ENCODE measurements at places on chromosomes 13 and 19.

GRCh38 chr13:87094646-87095045 is 576.5 kb upstream of the SLITRK5 start:
- no peak for DNase-seq

DNA sequence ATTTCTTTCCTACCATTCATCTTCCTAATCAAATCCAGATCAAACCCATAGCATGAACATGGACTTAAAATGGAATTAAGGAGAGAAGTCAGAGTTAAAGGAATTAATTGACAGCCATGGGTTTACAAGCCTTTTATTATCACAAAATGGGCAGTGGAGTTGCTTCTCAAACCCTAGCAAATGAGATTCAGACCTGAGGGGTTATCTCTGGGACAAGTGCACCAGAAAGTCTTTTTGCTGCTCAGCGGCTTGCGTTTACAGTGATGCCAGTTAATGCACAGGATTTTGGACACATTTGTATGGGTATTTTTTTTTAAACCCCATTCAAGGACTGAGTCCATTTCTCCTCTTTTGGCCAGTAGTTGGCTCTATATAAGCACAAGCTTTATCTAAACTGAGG is 503.0 kb downstream of the EFNB2 start:
- no peak for DNase-seq

DNA sequence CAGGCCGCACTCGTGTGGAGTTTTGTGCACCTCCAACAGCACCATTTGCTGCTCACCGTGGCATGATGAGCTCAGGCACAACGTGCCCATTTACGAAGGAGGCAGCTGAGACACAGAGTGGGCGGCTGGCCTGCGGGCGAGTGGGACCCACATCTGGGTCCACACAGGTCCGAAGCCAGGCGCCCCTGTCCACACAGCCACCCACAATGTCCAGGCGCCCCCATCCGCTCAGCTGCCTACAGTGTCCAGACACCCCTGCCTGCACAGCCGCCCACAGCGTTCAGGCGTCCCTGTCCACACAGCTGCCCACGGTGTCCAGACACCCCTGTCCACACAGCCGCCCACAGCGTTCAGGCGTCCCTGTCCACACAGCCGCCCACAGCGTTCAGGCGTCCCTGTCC is 42.5 kb upstream of the F7 start:
- DNase-seq: no peak

GRCh38 chr13:30957258-30957943 is 24.9 kb downstream of the TEX26 start:
- no peak for DNase-seq

- no peak for DNase-seq
Observed at GRCh38 chr19:56252699-56253422, 19.7 kb upstream of the EDDM13 start.

- DNase-seq: no peak
Observed at GRCh38 chr13:42048342-42048683, at the start of gene DGKH. Gene DGKH, plus strand, starts transcription at chr13:42048648. Its CDS starts 126 bp downstream, at chr13:42048774.

- DNase-seq: no peak
Observed at GRCh38 chr19:853014-853585, 997 bp downstream of the ELANE start.

DNA sequence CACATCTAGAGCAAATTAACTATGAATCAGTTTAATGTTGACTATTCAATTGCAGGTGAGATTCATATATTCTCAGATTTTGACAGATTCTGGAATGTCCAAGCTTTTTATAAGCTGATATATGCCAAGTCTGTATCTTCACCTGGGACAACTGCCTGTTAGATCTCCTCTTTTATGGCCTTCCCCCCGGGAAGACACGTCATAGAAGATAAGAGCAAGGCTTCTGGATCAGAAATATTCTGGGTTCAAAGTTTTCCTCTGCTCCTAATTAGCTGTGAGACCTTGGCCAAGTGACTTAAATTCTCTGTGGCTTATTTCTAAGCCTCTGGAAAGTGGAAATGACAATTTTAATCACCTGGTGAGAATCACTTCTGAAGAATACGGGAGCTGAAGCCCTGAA is 187.5 kb downstream of the OXGR1 start:
- DNase-seq: no peak

DNA sequence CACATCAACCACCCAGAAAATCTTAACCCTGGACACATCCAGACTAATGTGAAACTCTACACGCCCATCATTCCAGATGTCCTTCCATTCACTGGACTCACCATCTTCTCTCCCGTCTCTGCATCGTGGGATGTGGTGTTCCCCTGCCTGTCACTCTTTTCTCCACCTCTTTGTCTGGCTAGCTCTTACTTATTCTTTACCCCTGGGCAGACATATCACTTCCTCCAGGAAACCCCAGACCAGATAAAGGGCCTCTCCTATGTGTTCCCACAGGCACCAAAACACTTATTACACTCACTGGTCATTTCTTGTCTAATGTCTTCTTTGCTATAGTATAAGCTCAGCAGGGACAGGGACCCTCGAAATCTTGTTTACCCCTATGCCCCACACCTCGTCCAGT is 109.3 kb upstream of the IPO5 start:
- no peak for DNase-seq

DNA sequence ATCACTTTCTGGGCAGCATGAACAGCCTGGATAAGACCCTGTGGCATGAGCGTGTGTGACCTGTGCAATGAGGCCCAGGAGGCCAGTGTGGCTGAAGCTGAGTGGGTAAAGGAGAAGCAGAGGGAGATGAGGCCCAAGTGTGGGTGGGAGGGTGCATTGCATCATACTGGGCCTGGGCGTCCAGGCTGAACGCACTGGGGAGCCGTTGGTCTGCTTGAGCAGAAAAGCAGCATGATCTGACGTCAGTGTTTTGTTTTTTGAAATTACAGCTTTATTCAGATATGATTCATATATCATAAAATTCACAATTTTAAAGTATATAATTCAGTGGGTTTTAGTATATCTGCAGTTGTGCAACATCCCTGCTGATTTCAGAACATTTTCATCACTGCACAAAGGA is 409.7 kb downstream of the HS6ST3 start:
- DNase-seq: no peak

- no peak for DNase-seq
Observed at GRCh38 chr13:35460061-35460460, 16.4 kb downstream of the MAB21L1 start.

DNA sequence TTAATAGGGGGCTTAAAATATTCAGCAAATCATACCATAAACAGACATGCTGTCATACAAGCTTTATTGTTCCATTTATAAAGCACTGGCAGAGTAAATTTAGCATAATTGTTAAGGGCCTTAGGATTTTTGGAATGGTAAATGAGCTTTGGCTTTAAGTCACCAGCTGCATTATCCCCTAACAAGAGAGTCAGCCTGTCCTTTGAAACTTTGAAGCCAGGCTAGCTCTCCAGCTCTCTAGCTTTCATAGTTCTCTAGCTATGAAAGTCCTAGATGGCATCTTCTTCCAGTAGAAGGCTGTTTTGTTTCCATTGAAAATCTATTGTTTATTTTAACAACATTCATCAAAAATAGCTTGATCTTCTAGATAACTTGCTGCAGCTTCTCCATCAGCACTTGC is 420.8 kb upstream of the GPC6 start:
- no peak for DNase-seq

DNA sequence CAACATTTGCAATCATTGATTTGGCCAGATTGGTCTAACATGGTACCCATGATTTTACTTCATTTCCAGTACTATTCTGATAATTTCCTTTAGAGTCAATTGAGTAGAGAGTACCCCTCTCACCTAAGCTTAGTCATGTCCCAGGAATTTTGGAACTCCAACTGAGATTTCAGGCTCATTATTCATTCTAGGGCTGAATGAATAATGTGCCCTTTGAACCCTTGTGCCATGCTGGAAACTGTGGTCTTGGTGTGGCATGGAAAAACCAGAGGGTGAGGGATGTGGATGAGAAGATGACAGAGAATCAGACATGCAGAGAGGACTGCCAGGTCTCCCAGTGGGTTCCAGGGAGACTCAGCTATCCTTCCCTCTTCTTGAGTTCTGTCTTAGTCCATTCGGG is 30.2 kb downstream of the ITM2B start:
- DNase-seq: no peak

DNA sequence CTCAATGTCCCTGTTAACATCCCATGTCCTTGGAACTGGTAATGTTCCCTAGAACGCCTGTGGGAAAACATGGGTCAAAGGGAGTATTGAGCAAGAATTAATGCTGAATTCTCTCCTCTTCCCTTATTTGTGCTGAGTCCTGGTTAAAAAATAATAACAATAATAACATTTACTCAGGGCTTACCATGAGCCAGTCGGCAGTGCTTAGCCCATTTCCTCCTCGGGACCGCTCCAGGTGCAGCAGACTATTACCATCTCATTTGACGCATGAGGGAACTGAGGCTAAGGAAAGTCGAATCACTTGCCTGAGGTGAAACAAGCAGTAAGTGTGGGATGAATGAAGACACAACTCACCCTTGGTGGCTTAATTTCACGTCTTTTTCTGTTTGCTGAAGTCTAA is 33.6 kb upstream of the SLC15A1 start:
- no peak for DNase-seq

GRCh38 chr13:76795701-76796695 is 90.2 kb downstream of the KCTD12 start:
- no peak for DNase-seq

DNA sequence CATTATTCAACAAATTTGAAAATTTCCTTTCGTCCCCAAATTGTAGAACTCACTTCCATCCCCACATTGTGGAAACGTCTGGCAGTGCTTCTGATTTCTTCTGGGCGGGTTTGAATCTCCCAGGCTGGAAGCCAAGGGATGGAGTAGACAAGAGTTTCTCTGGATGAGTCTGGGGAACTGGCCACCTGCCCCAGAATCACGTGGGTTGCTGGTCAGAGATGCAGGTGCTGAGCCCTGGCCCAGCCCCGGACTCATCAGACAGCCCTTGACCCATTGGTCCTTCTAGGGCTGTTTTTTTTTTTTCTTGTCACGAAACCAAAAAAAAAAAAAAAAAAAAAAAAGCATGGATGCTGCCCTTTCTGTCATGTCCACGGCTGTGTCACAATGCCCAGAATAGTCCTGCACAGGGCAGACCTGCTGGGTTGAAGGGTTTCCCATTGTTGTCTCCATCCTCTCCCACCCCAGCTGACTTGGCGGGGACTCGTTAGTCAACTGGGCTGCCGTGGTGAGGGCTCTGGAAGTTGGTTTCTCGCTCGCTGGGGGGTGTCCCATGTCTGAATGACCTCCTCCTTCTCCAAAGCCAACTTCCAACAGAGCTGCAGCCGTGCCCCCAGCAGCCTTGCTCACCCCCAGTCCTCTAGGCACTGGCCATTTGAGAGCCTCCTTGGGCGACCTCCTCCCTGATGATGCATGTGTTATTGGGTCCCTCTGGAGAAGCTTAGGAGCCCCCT is 12.8 kb downstream of the CHST8 start:
- DNase-seq: no peak

DNA sequence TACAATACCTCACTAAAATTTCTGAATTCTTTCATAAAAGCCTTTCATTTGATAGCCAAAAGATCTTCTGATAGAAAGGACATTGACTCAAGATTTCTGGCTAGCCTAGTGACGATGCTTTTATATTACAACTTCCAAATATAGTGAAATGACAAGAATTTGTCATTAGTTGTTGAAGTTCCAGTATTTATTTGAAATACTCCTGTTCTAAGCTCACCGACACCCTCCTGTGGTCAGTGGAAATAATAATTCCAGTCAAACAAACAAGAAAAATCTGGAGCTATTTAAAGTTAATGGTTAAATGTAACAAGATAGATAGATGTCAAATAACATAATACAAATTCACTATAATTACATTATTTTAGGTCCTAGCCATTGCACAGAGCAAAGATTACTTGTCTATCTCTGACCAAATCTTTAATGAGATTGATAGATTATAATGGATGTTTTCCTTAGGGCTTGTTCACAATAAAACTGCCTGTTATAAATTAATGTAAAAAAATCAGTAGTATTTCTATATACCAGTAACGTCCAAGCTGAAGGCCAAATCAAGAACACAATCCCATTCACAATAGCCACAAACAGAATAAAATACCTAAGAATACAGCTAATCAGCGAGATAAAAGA is 195.5 kb downstream of the RGCC start:
- no peak for DNase-seq

DNA sequence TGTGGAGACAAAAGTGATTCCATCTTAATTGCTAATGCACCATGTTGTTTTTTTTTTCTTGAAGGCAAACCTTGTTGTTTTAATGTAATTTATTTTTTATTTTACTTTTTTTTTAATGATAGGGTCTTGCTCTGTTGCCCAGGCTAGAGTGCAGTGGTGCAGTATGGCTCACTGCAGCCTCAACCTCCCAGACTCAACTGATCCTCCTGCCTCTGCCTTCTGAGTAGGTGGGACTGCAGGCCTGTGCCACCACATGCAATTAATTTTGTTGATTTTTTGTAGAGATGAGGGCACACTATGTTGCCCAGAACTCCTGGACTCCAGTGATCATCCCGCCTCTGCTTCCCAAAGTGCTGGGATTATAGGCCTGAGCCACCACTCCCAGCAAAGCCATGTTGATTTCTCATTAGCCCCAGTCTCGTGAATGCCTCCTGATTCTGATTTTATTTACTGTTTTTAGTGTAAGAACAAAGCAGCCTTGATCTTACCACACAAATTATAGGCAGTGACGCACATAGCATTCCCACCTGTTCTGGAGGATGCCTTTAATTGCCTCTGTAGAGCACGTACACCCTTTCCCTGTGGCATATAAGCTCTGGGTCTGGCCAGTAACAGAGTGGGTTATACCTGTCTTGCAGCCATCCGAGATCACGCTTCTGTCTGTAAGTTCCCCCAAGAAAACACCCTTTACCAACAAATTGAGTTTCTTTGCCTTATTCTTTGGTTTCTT is 150.4 kb downstream of the GGACT start:
- no peak for DNase-seq

GRCh38 chr13:108629181-108629752 is at the start of gene MYO16:
Gene MYO16, plus strand, starts transcription at chr13:108629611. Its CDS starts 234 bp downstream, at chr13:108629845.
- DNase-seq: no peak

DNA sequence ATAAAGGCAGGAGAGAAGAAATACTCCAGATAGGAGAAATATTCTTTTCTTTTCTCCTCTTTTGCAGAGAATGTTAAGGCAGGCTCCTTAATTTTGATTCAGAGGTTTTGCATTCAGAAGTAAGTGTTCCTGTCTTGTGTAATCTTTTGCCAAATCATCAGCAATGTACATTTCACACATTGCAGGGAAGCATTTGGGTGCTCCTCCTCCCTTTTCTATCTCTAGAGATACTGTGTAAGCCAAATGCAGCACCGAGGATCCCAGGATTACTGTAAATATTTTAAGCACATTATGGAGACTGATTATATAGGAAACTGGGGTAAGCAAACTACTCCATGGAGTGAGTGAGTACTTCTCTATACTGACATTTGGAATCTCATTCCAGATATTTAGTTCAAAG is 7.2 kb downstream of the ATP8A2 start:
- DNase-seq: no peak

All from NCI-H1417 treated with DMSO at 0.1 percent for 48 hours (cell line).